COR-L47 (cell line): ENCODE measurements at places on chromosomes 5 and 9.

DNA sequence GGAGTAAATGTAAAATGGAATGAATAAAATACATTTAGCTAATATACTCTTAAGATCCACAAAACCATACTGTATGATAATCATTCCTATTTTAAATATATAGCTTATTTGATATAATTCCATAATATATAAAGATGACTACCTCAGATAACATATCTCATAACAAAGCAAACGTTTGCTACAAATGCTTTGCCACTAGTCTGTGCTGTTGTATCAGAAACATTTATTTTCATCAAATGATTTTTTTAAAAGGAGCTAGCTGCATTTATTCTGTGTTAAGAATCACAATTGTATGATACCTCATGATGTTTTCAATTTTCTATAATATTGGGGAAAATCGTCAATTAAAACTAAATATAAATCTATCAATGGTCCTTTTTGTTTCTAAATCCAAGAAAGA, 567.2 kb downstream of the PTPRD start:
- peak; percentile 40 for DNase-seq

DNA sequence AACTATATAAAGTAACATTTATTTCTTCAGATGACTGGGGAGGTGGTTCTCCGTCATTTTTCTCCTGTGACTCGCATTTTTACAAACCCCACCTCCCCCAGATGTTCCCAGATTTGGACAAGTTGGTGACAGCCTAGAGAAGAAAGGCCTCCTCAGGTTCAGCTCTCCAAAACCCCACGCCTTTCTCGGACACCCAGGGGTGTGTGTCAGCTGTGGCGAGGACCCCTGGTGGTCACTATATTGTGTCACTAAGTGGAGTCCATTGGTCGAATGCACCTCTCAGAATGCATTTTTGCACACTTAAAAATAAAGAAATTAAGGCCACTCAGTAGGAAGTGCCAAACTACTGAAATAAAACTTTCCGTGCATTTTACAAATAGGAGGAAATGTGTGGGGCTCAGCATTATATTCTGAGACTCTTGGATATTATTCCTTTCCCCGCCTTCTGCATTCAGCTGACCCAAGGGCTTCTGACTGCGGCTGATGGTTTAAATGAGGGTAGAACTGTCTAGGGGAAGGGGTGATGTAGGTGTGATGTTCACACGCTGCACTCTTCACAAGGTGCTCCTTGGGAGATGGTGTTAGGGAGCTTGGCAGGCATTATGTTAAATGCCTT, 47.6 kb downstream of the ACO1 start:
- peak; percentile 26 for DNase-seq

DNA sequence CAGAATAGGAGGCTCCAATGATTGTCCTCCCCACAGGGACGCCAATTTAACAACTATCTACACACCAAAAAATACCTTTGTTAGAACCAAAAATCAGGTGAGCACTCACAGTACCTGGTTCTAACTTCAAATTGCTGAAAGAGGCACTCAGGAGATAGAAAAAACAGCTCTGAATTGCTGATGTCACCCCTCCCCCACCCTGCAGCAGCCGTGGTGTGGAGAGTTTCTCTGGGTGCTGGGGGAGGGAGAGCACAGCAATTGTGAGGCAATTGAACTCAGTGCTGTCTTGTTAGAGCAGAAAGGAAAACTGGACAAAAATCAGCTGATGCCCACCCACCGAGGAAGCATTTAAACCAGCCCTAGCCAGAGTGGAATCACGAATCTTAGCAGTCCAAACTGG, 41.8 kb downstream of the TNFSF8 start:
- no peak for DNase-seq

- no peak for DNase-seq
Measured at GRCh38 chr5:167063788-167064187, 1227.7 kb upstream of the WWC1 start.
